ENCODE measurements at places on chromosomes 6 and 20.

- DNase-seq = no peak
Observed at GRCh38 chr6:41645007-41645618, 6.8 kb downstream of the MDFI start.

- peak; percentile 3 for DNase-seq
Observed at GRCh38 chr20:63056236-63057170, 49.7 kb upstream of the BHLHE23 start.

- no peak for DNase-seq
Observed at GRCh38 chr6:106477790-106478189, 117.3 kb downstream of the CRYBG1 start.

- DNase-seq = peak; percentile 72
Observed at GRCh38 chr6:18412644-18413043, 25.5 kb downstream of the RNF144B start.

DNA sequence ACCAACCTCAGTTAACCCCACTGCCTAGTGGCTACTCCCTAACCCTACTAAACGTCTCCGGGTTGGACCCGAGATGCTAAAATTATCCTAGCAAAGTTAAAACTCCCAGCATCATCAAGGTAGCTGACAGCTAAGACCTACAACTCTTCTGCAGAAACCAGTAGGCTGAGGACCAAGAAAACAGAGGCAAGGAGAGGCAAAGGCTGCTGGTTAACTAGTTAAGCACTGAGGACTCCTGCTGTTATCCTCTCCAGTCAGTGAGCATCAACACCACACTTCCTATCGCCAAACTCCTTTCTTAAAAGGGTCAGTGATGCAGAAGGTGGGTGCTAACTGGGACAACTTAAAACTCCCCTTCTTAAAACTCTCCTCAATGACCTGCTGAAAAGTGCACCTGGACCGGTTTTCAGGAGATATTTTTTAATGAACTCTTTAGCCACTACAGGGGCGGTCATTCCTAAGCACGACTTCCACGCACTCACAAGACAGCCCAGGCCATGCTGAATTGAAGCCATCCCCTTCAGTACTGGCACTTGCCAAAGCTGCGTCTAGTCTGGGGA is 1.7 kb downstream of the TRERF1 start:
- peak; percentile 18 for DNase-seq

- DNase-seq = no peak
Observed at GRCh38 chr20:4266183-4266582, 250.8 kb upstream of the RNF24 start.

DNA sequence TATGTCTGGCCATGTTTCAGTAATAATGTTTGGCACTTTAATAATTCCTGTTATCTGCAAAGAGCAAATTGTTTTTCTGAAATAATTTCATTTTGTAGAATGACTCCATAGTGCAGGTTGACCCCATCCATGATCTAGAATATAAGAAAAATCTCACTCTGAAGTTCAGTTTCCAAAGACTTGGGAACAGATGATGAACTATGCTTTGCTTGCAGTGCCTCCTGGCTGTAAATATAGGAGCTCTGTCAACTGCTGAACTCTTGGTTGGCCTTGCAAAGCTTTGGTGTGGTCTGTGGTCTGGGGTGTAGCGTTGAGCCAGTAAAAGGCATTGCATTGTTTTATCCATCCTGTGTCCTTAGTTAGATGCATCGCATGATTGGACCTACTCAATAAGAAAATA is 104.0 kb downstream of the PLCB4 start:
- peak; percentile 25 for DNase-seq

DNA sequence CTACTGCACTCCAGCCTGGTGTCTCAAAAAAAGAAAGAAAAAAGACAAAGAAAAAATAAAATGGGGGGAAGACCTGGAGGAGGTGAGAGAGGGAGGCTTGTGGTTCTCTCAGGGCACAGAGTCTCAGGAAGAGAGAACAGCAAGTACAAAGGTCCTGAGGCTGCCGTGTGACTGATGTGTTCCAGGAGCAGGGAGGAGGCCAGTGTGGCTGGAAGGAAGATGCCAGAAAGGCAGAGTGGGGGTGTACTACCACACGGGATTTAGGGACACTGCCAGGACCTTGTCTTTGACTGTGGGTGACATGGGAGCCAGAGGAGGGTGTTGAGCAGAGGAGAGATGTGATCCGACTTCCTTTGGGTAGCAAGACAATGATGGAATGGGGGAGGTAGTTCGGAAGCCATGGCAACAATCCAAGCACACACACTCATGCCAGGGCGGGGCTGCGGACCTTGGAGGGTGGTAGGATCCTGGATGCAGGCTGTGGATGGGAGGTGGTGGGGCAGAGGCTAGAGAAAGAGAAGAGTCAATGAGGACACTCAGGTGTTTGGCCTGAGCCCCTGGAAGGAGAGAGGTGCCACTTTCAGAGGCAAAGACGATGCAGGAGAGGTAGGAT is 136.4 kb upstream of the PTPN1 start:
- no peak for DNase-seq
